DMS79 (cell line): ENCODE measurements at places on chromosomes 7 and 10.
A peak's percentile ranks its signal among the peaks of the same experiment; 100 is the strongest.

GRCh38 chr7:33719059-33719581 is 186.2 kb upstream of the BMPER start:
- no peak for DNase-seq

- no peak for DNase-seq
Observed at GRCh38 chr7:94739180-94739579, 83.2 kb upstream of the SGCE start.

GRCh38 chr7:116948934-116949333 is 4.4 kb upstream of the ST7 start:
- DNase-seq, result peak; percentile 79

DNA sequence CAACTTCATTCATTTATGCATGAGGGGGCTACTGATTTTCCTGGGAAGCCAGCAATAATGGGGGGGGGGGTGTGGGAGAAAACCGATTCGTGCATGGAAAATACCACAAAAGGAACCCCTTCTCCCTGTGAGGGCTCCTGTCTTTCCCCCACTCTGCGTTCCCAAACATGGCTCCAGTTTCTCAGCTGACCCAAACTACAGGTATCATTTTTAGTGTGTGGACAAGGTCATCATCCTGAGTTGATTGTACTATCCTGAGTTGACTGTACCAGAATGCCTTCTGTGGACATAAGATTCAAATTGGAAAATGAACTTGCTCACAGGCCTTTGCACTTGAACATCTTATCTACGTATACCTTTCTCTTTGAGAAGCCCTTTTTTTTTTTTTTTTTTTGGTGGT is 49.9 kb downstream of the ZRANB1 start:
- DNase-seq, result no peak

DNA sequence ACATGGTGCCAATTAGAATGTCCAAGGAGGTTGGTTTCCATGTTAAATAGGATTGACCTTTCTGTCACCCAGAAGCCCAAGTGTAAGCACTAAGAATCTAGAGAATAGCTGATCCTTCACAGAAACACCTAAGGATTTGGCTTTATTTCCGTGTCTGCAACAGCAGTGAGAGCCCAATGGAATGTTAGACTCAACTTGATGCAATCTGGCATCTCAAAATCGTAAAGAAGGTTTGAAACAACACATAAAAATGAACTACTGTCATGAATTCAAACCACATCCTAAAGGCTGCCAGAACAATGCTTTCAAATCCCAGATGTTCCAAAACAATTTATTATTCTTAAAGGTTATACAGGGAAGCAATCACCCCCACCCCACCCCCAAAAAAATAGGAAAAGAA is 18.6 kb downstream of the PPP1R3C start:
- DNase-seq, result no peak

GRCh38 chr10:48506147-48506917 is 98.5 kb downstream of the ARHGAP22 start:
- DNase-seq, result no peak

DNA sequence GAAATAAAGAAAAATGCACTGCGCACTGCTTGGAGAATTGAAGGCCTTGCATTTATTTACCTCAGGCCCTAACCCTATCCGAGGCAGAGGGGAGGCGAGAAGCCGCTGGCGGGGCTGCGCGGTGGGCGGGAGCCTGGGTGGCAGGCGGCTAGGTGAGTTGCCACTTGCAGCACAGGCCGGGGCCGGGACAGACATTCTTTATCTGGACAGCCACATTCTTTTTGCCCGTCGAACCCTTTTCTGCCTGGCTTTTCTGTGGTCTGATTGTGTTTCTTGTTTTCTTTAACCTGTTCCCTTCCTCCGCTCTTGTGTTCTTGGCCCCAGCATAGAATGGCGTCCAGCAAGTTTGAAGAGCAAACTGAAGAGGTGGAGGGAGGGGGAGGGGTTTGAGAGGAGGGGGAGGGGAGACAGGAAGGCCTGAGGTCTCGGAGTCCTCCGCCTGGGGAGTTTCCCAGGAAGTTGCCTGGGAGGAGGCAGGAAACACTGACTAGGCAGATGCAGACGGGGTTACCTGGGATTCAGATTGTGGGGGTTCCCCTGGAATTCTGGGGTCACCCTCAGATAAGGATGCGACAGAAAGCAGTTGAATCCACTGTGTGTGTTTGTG is 5.1 kb downstream of the SHH start:
- no peak for DNase-seq

DNA sequence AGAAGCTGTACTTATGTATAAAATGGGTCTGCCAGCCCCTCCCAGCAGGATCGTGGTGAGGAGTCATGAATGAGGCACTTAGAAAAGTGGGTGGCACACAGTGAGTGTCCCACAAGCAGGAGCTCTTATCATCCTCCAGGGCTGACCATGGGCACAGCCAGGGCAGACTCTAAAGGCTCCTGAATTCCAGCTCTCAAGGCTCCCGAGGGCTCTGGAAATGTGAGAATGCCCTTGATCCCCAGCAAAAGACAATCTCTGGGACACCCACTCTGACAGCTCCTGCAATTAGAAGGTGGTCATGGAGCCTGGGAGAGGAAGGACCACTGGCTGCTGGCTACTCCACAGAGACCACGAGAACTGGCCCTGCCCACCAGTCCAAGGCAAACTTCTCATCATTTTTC is 1.6 kb downstream of the VSTM4 start:
- no peak for DNase-seq

- DNase-seq, result no peak
Observed at GRCh38 chr10:60595852-60596251, 182.4 kb upstream of the CDK1 start.

DNA sequence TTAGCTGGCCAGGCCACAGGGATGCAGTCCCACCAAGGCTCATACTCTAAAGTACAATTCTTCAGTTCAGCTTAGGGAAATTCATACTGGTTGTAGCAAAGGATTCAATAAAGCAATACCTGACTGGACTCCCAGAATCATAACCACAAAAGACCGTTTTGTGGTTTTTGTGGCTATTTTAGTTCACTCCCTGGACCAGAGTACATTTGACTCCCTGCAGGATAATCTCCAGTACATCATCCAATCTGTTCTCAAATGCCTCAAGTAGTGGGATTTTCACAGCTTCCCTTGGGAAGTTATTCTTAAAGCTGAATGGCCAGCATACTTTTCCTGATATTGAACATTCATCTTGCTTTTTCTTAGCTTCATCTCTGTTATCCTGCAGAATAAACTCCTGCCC is 29.3 kb upstream of the YAE1 start:
- DNase-seq, result no peak

DNA sequence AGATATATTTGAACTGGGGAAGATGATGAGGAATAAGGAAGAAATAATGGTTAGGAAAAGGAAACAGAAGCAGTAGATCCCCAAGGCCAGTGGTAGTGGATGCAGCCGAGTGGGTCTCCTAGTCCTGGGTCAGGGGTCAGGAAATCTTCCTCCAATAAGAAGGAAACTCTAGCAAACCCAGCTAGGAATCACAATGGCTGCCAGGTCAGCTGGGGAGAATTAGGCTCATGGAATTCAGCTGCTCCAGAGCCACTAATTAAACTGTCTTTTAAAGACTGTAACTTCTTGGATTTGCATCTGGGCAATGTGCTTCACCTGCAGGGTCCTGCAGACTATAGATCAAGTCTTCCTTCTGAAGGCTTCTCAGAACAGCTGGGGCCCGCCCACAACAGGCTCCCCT is 644.4 kb downstream of the KCNMA1 start:
- no peak for DNase-seq

- DNase-seq, result no peak
Observed at GRCh38 chr7:106824458-106824857, 40.6 kb upstream of the PIK3CG start.

DNA sequence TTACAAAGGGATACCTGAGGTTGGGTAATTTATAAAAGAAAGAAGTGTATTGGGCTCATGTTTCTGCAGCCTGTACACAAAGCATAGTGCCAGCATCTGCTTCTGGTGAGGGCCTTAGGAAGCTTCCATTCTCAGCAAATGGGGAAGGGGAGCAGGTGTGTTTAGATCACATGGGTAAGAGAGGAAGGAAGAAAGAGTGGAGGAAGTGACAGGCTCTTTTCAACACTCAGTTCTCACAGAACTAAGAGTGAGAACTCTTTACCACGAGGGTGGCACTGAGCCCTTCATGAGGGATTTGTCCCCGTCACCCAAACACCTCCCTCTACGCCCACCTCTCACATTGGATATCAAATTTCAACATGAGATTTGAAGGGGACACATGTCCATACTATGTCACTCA is 506 bp upstream of the FAM170B start:
- no peak for DNase-seq

GRCh38 chr10:1360558-1361164 is 304.5 kb downstream of the WDR37 start:
- DNase-seq, result no peak

DNA sequence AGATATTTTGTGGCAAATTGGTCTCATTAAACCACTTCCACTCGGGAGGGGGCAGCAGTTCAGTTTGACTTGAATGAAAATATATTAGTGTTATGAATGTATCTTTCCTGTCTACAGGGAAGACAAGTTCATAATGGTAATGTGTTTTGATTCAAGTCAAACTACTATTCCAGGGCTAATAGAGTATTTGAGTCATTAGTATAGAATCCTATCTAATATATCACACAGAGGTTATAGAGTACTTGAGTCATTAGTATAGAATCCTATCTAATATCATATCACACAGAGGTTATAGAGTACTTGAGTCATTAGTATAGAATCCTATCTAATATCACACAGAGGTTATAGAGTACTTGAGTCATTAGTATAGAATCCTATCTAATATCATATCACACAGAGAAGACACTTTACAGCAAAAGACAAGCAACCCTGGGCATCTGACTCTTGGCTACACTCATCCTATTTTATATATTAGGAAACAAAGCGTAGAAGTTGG is 199.7 kb upstream of the MAGI2 start:
- no peak for DNase-seq

GRCh38 chr7:30154111-30154587 is 19.4 kb downstream of the MTURN start:
- no peak for DNase-seq

DNA sequence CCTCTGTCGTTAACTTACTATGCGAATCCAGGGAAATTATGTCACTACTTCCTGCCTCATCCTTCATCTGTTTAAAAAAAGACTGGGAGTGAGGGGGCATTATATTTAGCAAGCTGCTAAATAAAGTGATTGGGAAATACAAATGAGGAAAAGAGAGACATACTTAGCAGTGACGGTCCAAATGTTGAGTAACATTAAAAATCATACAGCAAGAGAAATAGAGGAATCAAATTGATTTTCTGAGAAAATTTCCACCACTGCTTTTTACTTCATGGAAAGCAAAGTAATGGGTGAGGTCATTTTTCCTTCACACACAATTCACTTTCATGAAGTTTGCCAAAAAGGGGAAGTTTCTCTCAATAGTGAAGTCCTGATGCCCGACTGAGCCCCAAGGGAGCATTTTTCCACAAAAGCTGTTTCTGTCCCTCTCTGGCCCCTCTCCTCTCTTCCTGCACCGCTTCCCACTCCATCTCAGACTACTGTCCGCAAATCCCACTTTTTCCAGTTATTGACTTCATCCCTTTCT is 61.9 kb upstream of the ADO start:
- no peak for DNase-seq

- no peak for DNase-seq
Observed at GRCh38 chr10:125448596-125448995, 234.4 kb downstream of the TEX36 start.

DNA sequence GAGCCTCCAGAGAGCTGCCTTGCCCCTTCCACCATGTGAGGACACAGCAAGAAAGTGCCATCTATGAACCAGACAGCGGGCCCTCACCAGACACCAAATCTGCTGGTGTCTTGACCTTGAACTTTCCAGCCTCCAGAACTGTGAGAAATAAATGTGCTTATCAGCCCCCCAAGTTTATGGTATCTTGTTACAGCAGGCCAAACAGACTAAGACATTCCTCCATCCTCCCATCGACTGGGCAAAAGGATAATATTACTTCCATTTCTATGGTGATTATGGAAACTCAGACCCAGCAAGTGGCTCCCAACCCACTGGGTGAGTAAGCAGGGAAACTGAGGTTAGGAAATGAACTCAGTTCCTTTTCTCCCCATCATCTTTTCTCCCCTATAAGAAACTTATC is 288.4 kb downstream of the KCNMA1 start:
- DNase-seq, result no peak

GRCh38 chr7:108454674-108455550 is 1.3 kb downstream of the NRCAM start:
- DNase-seq, result peak; percentile 79

GRCh38 chr7:50352282-50352681 is 47.8 kb downstream of the IKZF1 start:
- DNase-seq, result no peak

DNA sequence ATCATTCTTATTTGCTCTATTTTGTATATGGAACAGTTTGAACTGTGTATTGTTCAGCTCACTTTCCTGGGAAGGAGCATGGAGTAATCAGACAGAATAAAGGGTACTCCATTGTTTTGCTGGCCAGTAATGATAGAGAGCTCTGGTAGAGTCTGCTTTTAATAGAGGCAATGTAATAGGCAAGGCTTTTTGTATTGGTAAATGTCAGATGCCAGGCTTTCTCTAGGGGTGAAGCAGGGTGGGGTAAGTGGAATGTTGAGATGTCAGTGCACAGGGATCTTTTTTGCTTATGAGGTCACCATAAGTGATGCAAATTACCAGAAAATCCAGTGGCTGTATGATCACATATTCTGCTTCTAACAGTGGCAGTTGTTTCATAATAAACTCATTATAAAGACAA is 1088.3 kb upstream of the SORCS1 start:
- no peak for DNase-seq

DNA sequence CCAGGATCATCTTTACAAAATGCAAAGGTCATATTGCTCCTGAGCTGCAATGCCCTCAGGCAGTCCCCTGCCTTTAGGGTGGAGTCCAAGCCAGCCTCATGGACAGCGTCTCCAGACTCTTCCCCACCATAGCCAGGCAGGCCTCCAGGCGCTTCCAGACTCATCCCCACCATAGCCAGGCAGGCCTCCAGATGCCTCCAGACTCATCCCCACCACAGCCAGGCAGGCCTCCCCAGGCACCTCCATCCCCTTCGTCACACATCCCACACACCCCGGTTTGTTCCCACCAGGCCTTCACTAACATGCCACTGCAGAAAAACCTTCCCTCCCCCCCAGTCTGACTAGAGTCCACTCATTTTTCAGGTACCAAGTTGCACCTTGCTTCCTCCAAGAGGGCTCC is 70.1 kb downstream of the PTPRN2 start:
- DNase-seq, result no peak

DNA sequence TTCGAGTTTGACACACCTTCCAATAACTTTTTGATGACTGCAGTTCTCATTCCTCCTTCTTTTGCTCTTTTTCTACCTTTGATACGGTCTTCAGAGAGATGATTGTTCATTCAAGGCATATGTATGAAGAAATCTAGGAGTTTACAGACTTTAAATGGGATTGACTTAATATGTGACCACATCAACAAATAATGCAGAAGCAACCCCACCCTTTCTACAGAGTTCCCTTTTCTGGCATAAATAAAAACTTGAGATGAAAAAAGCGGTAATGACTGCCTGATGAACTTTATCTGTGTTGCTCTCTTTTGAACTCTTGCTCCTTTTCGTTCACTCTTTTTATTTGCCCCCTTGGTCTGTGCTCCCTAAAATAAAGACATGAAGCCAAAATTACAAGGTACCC is 161.7 kb downstream of the C7orf25 start:
- DNase-seq, result no peak

- DNase-seq, result no peak
Observed at GRCh38 chr7:44262031-44262430, 61.3 kb downstream of the YKT6 start.

- DNase-seq, result peak; percentile 15
Observed at GRCh38 chr10:79179164-79179956, 110.6 kb downstream of the ZMIZ1 start.
